RWPE2 (cell line): ENCODE measurements at places on chromosomes 12 and 14.

DNA sequence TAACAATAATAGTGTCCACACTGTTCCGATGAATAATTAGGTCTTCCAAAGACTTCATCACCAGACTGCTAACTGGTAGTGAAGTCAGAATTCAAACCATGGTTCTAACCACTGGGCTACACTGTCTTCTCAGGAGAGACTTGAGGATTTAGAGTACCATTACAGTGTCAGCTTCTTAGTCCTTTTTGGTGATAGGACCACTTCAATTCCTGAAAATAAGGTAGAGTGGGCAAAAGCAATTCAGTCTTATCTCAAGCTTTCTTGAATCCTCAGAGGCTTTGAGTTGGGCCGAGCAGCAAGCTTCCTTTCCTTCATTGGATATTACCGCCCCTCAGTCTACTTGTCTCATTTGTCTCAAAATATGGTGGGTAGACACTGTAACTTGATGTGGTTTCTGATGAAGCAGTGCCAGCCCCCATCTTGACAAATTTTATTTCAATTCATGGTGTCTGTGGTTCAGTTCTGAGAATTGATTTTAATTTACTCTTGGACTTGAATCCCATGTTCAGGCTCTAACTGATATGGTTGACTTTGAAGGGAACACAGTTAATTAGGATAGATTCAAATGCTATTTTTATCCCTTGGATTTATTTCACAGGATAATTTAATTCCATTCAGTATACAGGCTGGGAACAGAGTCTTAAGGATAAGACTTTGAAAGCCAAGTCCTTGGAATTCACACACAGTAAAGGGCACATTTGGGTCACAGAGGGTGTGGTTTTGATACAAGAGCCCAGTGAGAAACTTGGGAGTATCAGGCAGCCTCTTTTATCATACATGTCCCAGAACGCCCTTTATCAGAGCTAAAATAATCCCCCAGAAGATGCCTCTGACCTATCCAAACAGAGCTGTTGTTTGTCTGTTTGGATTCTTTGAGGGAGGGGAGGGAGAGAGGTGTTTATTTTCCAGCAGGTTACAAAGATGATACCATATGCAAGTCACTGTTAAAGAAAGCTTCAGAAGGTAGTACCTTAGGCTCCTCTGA, 167.3 kb downstream of the PRKCH start:
- no peak for DNase-seq

- no peak for DNase-seq
These were observed 143.4 kb upstream of the CPSF6 start for GRCh38 chr12:69095765-69096477.

- DNase-seq = no peak
These were observed 34.3 kb upstream of the SLC38A1 start for GRCh38 chr12:46303039-46303666.

DNA sequence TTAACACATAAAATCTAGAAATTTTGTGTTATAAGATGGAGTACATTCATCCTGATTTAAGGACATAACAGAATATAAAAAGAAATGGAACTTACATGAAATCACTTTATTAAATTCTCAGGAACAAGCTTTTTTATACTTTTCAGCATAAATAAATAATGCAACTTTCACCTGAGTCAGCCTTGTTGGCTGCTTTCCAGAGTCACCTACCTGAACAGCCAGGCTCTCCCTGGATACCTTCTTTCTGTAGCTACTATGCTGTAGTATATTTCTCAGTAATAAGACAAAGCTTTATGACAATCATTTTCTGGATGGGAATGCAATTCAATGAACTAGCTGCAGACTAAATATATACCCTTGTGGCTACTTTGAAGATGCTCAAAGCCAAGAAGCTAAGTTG, 111.9 kb downstream of the NTS start:
- DNase-seq = no peak

- DNase-seq = no peak
These were observed 12.2 kb upstream of the SPTB start for GRCh38 chr14:64891839-64892375.

GRCh38 chr14:40576880-40577478, 1029.7 kb upstream of the LRFN5 start:
- DNase-seq = no peak

DNA sequence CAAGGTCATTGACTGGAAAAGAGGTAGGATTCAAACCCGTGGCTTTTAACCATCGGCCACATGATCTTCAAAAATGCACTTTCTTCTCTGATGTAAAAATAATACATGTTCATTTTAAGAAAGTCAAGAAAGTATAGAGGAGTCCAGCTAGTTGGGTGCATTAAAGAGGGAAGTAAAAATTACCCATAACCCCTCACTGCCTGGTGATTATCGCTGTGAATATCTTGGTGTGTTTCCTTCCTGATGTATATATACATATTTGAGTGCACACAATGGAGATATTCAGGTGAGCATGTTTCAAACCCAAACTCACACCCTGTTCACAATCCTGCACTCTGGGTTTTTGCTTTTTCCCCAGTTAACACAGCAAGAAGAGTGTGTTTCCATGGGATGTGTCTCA, 47.5 kb upstream of the OAS1 start:
- no peak for DNase-seq
